ENCODE measurements at places on chromosomes 16 and 17.

DNA sequence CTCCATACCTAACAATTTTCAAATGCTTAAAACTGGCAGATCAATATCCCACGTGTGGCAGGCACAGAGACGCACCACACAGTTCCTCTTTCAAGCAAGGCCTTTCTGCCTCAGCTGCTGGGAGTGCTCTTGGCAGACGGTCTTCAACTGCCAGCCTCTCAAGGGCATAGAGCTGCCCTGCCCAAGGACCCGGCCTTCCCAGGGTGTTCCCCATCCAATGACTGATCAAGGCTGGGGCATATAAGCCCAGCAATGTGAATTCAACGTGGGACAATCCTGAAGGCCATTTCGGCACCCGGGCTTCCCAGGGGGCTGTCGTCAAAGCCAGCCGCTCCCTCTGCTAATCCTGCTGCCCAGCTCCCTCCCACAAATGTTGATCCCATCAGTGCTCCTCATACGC is 107.1 kb downstream of the STX8 start:
- DNase-seq = no peak

GRCh38 chr16:17463335-17463734 is 7.4 kb downstream of the XYLT1 start:
- DNase-seq = no peak

DNA sequence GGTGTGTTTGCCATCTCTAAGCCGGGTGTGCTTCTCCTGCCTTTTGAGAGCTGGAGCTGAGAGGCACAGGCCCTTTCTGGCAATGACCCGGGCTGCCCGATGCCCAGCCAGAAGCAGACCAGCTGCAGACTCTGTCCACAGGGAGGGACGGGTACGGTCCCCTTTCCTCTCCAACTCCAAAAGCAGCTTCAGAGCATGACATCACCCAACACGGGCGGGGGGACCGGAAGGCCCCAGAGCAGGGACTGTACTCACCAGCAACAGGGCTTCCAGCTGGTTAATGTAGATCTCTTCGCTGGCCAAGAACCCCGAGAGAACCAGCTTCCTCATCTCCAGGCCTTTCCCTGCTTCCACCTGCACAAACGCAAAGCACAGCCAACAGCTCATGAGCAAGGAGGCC is 79.4 kb downstream of the ABR start:
- no peak for DNase-seq

- no peak for DNase-seq
Observed at GRCh38 chr17:55900188-55900587, 149.3 kb downstream of the PCTP start.

- no peak for DNase-seq
Observed at GRCh38 chr17:31163091-31163781, 68.5 kb downstream of the NF1 start.

DNA sequence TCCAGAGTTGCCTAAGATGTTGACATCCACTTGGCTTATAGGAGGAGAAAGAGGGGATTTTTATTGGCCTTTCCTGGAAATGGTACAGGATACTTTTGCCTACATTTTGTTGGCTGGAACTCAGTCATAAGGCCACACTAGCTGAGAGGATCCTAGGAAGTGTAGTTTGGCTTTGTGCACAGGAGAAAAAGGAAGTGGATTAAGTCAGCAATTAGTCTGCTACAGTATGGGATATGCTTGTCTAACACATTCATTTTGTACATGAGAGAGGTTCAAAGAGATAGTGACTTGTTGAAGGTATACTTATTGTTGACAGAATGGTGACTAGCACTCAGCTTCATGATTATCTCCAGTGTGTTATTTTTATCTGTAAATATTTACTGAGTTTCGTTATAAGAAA is 10.3 kb downstream of the UTP18 start:
- no peak for DNase-seq

All from EL (cell line).